ENCODE measurements at places on chromosomes 4 and X.

- DNase-seq: no peak
These were observed 24.4 kb downstream of the TRIM2 start for GRCh38 chr4:153228512-153229140.

GRCh38 chr4:155701827-155702226, 35.2 kb downstream of the GUCY1A1 start:
- DNase-seq: no peak

- DNase-seq: no peak
These were observed 4.6 kb downstream of the PNMA6E start for GRCh38 chrX:153396320-153397195.

DNA sequence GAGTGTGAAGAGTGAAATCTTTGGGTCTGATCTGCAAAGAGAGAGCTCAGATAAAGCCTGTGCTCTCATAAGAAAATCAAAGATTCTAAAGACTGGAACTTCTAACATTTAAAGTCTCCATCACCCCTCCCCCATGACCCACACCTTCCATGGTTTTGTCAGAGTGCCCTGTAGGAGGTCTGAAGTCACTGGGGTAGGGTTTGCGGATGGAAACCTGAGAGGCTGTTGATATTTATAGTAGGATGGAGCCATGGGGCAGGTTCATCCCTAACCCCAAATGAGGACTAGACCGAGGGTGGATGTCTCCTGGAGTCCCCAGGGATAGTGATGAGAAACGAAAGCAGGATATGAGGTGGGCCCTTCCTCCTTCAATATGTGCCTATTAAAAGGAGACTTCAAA, 28.4 kb upstream of the NLGN4X start:
- no peak for DNase-seq

GRCh38 chrX:35432056-35432455, 366.1 kb upstream of the MAGEB16 start:
- DNase-seq: no peak

GRCh38 chr4:88675543-88675942, 22.1 kb downstream of the NAP1L5 start:
- DNase-seq: no peak

GRCh38 chrX:136147315-136147901, at the start of gene FHL1:
FHL1 (plus strand) TSS chrX:136147533.
- DNase-seq: no peak

- no peak for DNase-seq
These were observed 433.8 kb downstream of the NAF1 start for GRCh38 chr4:162732876-162733275.

GRCh38 chr4:38560768-38561558, 103.0 kb upstream of the KLF3 start:
- DNase-seq: no peak

- no peak for DNase-seq
These were observed 392.3 kb upstream of the GALNT7 start for GRCh38 chr4:172776203-172776861.

GRCh38 chr4:52377563-52377962, 281.5 kb downstream of the USP46 start:
- no peak for DNase-seq

DNA sequence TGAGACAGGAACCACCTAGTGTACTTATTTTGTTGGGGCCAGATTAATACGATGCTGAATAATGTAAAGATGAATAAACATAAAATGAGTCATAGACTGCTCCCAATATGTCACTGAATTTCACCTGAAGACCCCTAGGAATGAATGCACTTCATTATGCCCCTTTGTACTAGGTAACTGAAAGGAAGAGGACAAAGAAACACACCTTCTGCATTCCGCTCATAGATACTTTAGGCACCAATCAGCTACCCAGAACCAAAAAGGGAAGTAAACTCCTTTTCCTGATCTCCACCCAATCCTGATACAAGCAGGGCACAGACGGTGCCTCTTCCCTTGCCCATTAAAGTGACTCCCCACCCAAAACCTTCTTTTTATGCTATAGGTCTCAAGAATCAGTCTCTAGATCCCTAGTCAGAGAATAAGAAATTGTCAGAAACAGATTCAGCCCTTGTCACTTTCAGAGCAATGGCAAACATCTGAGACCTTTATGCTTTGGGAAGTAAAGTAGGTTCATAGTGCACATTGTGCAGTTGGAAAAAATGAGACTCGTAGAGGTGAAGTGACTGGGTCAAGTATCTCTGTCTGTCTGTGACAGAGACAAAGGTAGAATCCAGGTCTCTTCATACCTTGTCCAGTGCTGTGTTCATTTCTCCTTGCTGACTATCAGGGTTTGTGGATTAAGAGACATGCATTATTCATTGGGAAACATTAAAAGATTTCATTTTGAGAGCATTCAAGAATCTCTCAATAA, 2.3 kb downstream of the GPR174 start:
- no peak for DNase-seq

GRCh38 chr4:48490680-48491513, 845 bp downstream of the ZAR1 start:
- no peak for DNase-seq

- DNase-seq: no peak
These were observed 133.2 kb upstream of the ADAMTS3 start for GRCh38 chr4:72701987-72702819.

DNA sequence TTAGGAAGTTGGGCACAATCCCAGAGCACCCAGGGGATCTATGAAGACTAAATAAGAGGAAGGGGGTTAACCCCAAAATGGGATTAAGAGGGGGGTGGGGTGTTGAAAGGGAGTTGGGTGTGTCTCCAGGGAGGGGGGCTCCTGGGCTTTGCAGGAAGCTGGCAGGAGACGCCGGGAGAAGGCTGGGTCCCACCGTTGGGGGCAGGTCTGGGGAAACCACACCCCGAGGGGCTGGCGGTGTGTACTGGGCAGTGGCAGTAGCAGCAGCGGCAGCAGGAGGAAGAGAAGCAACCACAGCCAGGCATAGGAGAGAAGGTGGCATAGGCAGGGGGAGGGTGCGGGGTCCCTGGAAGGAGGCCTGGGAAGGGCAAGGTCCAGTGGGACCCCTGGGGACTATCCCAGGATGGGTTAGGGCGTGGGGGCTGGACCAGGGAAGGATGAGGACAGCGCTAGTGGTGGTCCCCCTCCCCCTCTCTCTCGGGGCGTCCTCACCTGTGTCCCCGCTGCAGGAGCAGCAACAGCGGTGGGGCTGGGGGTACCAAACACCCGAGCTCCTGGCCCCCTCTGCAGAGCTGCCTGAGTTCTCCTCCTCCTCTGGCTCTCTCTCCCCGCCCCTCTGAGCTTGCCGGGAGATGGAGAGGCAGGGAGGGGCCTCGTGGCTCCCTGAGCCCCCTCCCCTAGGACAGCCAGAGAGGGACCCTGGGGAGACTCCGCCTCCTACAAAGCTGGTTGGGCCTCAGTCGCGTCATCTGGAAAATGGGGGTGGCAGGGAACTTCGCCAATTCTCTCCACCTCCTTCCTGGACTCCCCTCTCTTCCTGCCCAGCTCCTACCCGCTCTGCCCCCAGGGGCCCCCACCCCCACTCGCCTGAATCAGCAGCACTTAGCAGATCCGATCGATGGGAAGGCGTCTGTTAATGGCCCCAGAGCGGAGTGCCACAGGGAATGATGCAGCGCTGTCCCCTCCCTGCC, at the start of gene KCND1:
Gene KCND1, minus strand, starts transcription at position 596 of the 971 bp plus-strand sequence. CDS start 1,573 bp downstream, outside the sequence.
- DNase-seq: no peak

GRCh38 chr4:160319868-160320260, 1217.0 kb downstream of the RAPGEF2 start:
- no peak for DNase-seq

DNA sequence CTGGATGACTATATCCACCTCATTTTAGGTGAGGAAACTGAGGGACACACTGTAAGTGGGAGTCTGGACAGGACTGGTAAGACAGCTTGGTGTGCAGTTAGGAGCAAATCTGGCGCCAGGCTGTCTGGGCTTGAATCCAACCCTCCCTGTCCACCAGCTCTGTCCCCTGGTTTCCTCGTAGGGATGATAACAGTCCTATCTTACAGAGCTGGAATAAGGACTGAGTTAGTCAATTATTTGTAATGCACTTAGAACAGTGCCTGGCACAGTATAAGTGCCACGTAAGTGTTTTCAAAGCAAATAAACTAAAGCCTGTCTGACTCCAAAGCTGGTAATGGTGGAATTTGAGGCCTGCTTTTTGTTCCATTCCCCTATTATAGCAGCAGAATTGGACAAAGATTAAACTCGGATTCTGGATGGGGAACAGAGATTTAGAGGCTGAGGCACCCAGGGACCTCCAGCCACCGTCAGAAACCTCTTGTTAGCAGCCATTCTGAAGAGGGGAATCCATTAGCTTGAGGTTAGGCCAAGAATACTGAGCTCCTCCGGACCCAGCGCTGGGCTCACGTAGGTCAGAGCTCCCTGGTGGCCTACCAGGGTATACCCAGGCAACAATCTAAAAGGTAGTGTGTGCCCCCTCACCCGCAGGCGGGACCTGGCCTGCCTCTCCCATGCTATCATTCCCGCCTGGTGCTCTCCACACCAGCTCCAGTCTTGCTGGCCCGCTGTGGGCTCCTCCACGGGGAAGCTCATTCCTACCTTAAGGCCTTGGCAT, 102.1 kb downstream of the UCHL1 start:
- no peak for DNase-seq

- DNase-seq: no peak
These were observed 1584.3 kb downstream of the STIM2 start for GRCh38 chr4:28444886-28445496.

DNA sequence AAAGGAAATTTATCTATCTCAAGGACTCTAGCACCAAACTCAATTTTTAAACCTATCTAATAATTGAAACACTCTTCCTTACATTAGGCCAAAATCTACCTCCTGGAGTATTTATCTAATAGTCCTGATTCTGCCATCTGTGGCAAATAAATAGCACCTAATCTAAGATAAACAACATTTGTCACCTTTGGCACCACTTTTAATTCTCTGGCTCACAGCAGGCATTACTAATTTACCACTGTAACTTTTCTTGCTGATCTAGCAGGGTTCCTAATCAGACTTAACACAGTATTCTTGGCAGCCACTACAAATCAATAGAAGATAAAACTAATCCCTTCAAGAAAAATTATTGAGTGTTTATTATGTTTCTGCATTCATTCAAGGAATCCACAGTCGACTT, 161.1 kb downstream of the KCTD8 start:
- DNase-seq: no peak

DNA sequence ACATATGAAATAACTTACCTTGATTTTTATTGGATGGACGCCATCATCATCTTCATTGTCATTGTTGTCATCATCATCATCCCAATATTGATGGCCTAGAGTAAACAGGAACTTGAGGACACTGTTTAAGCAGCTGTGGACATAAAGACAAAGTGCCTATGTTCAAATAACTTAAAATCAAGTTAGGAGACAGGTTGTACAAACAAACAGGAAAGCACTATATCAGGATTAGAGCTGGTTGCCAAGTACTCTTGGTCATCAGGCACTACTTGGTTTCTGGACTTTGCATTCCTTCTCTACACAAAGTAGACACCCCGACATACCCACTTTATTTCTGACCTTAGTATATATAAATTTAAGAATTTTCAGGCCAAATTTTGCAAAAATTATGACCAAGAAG, 608.6 kb downstream of the KLHL13 start:
- DNase-seq: no peak

DNA sequence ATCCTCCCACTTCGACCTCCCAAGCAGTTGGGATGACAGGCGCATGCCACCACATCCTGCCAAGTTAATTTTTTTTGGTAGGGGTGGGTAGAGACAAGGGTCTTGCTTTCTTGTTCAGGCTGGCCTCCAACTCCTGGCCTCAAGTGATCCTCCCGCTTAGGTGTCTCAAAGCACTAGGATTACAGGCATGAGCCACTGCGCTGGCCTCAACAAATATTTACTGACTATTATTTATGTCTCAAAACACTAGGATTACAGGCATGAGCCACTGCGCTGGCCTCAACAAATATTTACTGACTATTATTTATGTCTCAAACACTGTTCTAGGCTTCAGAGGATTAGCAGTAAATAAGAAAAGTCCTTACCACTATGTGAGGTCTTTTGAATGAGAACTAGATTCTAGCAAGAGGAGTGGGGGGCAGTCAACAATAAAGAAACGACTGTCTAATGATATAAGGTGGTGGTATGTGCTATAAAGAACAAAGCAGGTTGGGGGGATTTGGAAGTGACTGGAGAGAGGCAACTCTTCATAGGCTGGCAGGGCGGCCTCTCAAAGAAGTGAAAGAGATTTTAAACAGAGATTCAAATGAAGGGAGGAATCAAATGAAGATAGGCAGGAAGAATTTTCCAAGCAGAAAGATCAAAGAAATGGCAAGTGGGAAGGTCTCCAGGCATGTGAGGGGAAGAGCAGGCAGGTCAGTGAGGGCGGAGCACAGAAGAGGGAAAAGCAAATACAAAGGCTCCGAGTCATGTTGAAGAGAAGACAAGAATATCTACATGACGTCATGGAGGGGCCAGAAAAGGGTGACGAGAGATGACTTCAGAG, 12.7 kb upstream of the ACSL1 start:
- no peak for DNase-seq

DNA sequence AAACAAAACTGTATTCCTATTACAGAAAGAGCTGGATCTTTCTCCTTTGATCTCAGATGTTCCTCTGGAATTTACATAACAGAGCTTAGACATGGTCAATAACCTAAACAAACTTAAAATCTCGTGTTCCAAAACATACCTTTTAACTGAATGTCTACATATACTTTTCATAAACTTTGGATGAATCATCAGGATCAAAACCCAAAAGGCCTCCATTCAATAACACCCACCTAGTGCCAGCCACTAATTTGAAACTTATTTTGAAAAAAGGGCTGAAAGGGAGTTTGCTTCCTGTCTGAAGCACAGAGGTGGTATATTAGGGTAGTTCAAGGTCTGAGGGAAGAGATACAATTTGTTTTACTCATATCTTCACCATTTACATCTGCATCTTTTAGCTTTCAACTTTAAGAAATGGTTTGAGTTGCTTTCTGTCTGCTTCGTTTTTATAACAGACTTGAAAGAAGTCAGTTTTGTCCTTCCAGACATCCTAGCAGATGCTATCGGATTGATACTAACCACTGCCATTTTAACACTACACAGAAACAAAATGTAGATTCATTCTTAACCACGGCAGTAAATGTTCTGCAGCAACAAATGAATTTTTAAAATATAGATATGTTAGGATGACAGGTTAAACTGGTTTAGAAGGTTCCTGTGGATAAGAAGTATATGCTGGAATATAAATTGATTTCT, 242.8 kb upstream of the DKK2 start:
- DNase-seq: no peak

DNA sequence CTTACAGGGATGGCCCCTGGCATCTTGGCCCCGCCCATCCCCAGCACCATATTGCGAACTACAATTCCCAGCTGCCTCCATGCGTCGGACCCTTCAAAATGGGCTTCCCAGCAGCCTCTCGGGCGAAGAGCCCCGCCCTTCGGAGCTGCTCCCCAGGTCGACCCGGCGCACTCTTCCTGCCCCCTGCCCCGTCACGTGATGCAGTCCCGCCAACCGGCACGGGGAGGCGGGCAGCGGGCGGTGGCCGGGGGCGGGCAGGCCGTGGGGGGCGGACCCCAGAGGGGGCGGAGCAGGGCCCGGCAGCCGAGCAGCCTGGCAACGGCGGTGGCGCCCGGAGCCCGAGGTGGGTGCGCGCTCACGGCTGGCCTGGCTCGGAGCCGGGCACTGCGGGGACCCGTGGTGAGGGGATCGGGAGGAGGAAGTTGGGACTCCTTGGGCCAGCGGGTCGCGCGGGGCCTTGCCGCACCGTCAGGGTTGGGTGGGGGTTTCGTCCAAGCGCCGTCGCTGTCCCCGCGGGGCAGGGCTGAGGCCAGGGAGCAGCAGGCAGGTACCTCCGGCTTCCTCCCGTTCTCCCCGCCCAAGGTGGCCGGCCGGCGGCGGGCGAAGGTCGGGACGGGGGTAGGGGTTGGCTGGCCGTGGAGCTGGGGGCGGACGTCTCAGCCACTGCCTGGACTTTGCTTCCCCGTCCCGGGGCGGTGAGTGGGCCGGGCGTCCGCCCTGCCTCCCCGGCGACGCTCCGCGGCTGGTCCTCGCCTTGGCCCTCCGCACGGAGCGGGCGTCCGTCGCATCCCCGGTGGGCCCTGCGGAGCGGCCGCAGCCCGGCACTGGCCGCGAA, at the start of gene MTM1:
Gene MTM1, plus strand, starts transcription at position 302 of the 835 bp plus-strand sequence. CDS start 23,994 bp downstream, outside the sequence.
- peak; percentile 94 for DNase-seq
